ENCODE measurements at places on chromosomes 3 and 15.

GRCh38 chr15:83324799-83325198 is 40.3 kb upstream of the BNC1 start:
- no peak for DNase-seq

DNA sequence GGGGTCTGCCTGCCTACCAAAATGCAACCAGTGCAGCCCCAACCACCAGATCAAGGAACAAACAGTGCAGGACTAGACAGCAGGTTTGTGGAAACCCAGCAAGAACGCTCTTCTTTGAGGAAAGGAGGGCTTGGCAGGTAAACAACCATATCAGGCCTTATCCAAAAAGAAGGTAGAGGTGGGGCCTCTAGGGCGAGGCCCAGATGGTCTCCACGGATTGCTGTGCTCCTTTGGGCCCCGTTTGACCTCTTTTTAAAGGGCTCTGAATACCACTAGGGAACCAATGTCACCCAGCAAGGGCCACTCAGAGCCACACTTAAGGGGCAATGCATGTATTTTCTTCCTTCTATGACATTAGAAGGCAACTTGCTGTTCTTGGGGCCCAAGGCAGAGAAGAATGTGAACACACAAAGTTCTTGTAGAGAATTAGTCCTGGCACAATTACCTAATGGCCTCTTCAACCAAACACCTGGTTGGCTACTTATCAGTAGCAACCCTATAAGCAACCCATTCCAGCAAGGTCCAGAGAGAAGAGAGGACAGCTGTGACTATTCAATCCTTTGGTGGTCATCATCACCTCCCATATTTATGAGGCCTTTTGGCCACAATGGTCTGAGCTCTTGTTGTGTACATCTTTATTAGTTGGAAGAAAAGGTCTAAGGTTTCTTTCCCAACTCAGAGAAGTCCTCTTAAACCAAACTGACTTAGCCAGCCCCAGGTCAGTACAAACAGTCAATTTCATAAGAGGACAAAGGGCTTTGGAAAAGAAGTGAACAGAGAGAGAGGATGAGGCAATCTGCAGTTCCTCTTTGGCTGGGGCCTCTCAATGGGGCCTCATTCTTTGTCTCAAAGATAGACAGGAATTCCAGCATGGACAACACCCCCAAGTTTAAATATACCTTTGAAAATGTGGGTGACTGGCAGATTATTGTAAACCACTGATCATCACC is 36.0 kb downstream of the FOXP1 start:
- DNase-seq: no peak

- no peak for DNase-seq
Measured at GRCh38 chr15:59060348-59060747, 44.6 kb upstream of the CCNB2 start.

GRCh38 chr15:54812383-54812782 is 384.4 kb downstream of the RSL24D1 start:
- no peak for DNase-seq

DNA sequence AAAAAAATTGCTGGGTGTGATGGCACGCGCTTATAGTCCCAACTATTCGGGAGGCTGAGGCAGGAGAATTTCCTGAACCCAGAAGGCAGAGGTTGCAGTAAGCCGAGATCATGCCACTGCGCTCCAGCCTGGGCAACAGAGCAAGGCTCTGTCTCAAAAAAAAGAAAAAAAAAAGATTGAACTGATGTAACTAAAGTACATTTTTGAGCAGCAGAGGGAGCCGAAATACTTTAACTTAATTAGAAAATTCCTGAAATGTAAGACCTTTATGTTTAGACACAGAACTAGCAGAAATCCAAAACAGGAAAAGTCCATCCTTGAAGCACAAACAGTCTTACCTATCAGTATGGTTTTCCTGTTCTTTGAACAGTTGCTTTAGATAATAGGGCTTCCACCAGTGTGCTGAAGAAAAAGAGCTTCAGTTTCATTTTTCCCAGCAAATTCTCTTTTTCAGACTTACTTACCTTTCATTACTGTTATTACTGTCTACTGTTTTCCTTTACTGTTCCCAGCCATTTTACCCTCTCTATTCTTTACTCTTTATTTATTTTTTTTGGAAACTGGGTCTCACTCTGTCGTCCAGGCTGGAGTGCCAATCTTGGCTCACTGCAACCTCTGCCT is 33.4 kb upstream of the ZNF609 start:
- no peak for DNase-seq

- DNase-seq: no peak
Measured at GRCh38 chr3:87949879-87950208, 109.0 kb downstream of the CGGBP1 start.

DNA sequence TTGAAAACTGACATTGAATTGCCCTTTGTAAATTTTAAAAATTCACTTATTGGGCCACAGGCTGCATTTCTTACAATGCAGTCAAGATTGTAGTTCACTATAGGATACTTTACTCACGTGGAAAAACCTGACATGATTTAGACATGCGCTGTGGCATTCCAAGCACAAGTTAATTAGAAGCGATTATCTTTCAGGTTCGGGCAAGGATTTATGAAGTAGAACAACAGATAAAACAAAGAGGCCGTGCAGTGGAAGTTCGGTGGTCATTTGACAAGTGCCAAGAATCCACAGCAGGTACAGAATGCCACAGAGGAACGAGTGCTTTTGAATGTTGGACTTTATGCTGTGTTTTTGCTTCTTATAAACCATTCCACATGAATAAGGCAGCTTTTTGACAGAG is 37.8 kb downstream of the GPR171 start:
- no peak for DNase-seq

GRCh38 chr3:97265237-97266005 is 451.0 kb downstream of the EPHA6 start:
- no peak for DNase-seq
